ENCODE measurements at places on chromosomes 7 and 10. TPM values are rescaled to one million over a fixed set of nuclear protein-coding genes. Genes with fewer than 3 reads are reported as not detected.

DNA sequence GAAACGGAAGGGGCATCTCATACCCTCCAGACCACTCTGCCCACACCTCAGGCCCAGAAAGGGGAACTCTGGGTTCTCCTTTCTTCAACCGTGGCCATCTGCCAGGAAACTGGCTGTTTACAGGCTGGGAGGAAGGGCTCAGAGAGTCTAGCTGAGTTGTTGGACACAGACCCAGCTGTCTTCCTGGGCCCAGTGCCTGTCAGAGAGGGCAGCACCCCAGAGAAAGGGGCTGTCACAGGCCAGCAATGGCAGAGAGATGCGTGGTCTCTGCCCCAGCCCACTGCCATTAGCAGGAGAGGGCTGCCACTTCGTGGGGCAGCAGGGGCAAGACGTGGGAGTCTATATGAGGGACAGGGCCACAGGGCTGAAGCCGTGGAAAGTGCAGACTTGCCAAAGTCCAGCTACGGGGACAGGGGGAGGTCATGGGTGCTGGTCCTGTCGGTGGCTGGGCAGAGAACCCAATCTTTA lies 11.0 kb downstream of the GRID1 start:
- H3K36me3 ChIP-seq: no peaks in the 10 kb centered on the region
- H3K27me3 ChIP-seq: no peaks in the 10 kb centered on the region
- DNase-seq: no peak

DNA sequence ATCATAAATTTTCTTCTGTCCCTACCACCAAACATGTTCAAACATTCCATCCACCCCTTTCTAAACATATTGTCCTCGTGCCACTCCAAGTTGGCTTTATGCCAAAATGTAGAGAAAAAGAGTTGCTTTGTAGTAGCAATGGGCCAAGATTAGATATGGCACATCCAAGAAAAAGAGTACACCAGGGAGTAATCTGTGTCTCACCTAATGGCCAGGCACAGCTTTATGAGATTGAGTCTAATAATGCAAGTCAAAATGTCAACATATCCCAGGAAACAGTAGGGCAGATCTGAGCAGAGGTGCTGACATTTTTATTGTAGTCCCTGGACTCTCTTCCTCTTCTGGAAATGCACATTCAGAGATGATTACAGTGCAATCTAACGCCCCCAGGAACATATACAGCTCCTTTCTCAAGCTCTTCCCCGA lies 5.7 kb upstream of the OR6V1 start:
- no peak for DNase-seq
- H3K36me3 ChIP-seq: no peaks in the 10 kb centered on the region

DNA sequence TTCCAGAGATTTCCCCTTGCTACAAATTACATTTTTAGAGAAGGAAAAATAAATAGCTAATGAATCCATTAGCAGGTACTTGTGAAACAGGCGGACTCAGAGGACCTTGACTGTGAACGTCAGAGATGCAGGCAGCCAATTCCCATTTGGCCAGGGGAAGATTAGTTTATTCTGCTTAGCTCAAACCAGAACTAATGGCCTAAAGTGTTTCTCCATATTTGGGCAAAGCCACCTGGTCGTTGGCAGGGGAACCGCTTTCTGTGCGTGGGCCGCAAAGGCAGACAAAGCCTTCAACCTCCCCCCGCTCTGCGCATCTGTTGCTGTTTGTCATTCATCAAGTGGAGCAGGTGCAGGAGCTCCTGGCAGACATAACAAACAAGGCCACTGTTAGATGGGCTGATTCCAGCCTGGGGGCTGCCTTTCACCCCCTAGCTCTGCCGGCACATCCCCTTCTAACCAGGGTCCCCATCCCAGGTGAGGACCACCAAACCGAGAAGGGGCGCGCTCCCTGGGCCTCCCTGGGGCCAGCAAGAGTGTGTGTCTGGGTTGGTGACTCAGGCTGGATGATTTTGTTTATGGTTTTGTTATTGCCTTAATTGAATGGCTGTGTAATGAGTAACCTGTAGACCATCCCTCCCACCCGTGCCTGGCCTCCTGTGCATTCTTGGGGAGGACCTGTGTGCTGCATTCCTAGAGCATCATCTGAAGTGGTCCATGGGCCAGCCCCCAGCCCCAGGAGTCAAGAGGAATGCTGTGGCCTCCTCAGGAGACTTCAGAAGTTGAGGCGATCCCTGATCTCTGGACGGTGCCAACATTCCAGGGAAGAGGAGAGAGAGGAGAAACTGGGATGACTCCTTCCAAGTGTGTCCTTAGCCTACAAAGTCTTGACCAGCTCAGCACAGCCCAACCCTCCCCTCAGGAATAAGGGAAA lies 14.5 kb upstream of the CPA1 start:
- H3K36me3 ChIP-seq: no peaks in the 10 kb centered on the region
- no peak for DNase-seq
- no peak overlapping the region for H3K4me3 ChIP-seq
- H3K27me3 ChIP-seq: no peaks in the 10 kb centered on the region
- no peak overlapping the region for H3K27ac ChIP-seq

GRCh38 chr10:130480491-130480890 lies 344.3 kb downstream of the GLRX3 start:
- no peaks in the 10 kb centered on the region for H3K36me3 ChIP-seq
- H3K4me1 ChIP-seq: no peaks in the 10 kb centered on the region
- H3K27me3 ChIP-seq: no peaks in the 10 kb centered on the region
- no peak for DNase-seq

GRCh38 chr10:55287346-55287745 lies 486.3 kb upstream of the PCDH15 start:
- H3K27me3 ChIP-seq: no peaks in the 10 kb centered on the region
- no peak for DNase-seq
- no peak overlapping the region for H3K27ac ChIP-seq
- H3K36me3 ChIP-seq: no peaks in the 10 kb centered on the region

DNA sequence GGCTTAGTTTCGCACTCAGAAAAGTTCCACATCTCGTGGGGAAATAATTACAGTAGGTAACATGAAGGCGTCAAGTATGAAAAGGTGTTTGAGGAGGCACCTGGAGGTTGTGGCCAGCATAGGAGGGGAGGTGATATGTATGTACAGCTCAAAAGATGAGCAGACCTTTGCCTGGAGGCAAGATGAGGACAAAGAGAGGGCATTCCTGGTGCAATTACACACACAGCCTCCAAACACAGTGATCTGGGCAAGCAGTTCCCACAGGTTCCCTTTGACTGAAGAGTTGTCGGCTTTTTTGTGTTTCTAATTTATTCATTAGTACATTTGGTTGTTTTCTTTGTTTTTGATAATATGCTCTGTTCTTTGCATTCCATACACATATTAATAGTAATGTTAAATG lies 46.9 kb downstream of the CDK14 start:
- H3K36me3 ChIP-seq: no peaks in the 10 kb centered on the region
- H3K4me3 ChIP-seq: no peak overlapping the region
- no peaks in the 10 kb centered on the region for H3K27me3 ChIP-seq
- no peak for DNase-seq

- DNase-seq: no peak
- H3K36me3 ChIP-seq: no peaks in the 10 kb centered on the region
- no peak overlapping the region for H3K4me3 ChIP-seq
- no peaks in the 10 kb centered on the region for H3K27me3 ChIP-seq
These were observed 131.3 kb downstream of the CDK14 start for GRCh38 chr7:90727412-90727811.

- no peak overlapping the region for H3K27ac ChIP-seq
- H3K36me3 ChIP-seq: no peaks in the 10 kb centered on the region
- no peaks in the 10 kb centered on the region for H3K27me3 ChIP-seq
- DNase-seq: no peak
- H3K4me1 ChIP-seq: no peaks in the 10 kb centered on the region
These were observed 61.6 kb upstream of the KCNMA1 start for GRCh38 chr10:77699080-77699645.

GRCh38 chr7:28065721-28066285 lies 114.8 kb downstream of the JAZF1 start:
- H3K36me3 ChIP-seq: no peaks in the 10 kb centered on the region
- H3K27ac ChIP-seq: no peak overlapping the region
- no peak overlapping the region for H3K4me3 ChIP-seq
- no peaks in the 10 kb centered on the region for H3K27me3 ChIP-seq

GRCh38 chr7:135102372-135102771 lies 45.5 kb upstream of the TMEM140 start:
- no peaks in the 10 kb centered on the region for H3K4me1 ChIP-seq
- no peak overlapping the region for H3K4me3 ChIP-seq
- no peaks in the 10 kb centered on the region for H3K27me3 ChIP-seq
- no peak for DNase-seq
- no peak overlapping the region for H3K27ac ChIP-seq

DNA sequence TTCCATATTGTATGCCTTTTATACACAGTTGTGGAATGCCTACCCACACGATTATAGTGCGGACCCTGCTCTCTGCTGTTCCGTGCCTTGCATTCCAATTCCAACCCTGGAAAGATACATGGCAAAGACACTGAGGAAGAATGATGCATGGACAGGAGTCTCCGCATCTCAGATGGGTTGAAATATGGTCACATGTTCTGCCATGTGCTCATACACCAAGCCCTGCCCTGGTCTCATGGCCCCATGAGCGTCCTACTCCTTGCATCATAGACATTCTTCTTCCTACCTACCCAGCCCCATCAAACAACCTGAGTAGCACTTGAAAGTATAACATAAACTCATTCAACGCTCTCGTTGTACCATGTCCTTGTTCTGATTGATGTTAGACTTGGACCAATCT lies 6.3 kb downstream of the SLC39A12 start:
- DNase-seq: no peak
- no peaks in the 10 kb centered on the region for H3K4me1 ChIP-seq

DNA sequence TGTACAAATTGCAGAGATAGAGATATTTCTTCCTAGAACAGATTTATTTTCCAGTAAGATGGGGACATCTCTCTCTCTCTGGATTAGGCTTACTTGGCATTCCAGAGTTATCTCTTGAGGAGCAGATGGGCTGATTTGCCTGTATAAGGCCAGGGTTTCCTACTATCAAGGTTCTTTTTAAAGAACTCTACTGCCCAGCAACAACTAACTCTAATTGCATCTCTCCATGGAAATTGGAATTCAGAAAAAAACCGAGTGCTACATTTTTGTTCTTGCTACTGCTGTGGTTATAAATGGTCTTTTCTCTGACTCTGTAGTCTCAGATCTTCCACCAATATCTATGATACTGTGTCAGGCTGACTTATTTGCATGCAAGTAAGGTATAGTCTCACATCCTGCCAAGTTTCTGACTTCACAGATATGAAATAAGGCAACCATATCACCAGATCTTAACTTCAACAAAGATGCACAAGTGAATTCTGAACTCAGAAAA lies 161.1 kb downstream of the CRPPA start:
- no peaks in the 10 kb centered on the region for H3K36me3 ChIP-seq
- no peak overlapping the region for H3K27ac ChIP-seq
- no peaks in the 10 kb centered on the region for H3K4me1 ChIP-seq
- no peaks in the 10 kb centered on the region for H3K27me3 ChIP-seq
- DNase-seq: no peak
- no peak overlapping the region for H3K4me3 ChIP-seq

DNA sequence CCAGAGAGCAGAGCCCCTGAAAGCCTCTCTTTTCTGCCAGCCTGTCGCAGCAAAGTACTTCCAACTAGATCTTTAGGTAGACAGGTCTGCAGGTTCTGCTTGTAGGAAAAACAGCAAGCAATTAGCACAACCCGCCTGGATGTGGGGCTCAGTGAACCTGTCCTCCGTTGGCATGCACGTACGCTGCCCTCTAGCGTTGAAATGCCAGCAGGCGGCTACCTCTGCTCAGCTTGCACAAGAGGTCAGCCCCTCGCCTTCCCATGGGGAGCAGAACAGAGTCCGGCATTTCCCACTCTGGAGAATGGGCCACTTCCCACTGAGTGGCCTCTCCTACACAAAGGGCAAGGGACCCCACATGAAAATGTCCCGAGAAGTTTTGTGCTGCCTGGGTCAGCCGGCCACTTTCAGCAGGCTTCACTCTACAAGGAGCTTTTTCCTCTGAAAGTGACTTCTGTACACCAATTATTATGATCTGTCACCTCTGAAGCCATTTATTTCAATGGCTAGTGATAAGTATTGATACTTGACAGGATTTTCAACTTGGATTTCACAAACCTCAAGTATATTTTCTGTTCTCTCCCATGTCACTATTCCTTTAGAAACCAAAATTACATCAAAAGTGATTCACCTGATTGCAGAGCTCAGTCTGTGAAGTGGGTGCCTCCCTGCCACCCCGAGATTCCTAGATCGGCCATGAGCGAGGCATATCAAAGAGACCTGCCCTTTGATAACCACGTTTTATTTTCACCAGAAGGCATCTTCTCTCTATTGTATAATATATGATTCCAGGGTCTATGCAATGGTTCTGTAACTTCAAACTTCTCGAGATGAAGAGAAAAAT lies 56.7 kb downstream of the JCAD start:
- H3K4me3 ChIP-seq: no peak overlapping the region
- peak; percentile 87 for DNase-seq
- H3K27me3 ChIP-seq: no peaks in the 10 kb centered on the region
- H3K36me3 ChIP-seq: no peaks in the 10 kb centered on the region

GRCh38 chr7:137325927-137326326 lies 17.6 kb downstream of the PTN start:
- no peak overlapping the region for H3K27ac ChIP-seq
- H3K36me3 ChIP-seq: no peaks in the 10 kb centered on the region
- no peak overlapping the region for H3K4me3 ChIP-seq
- H3K27me3 ChIP-seq: no peaks in the 10 kb centered on the region
- DNase-seq: no peak

DNA sequence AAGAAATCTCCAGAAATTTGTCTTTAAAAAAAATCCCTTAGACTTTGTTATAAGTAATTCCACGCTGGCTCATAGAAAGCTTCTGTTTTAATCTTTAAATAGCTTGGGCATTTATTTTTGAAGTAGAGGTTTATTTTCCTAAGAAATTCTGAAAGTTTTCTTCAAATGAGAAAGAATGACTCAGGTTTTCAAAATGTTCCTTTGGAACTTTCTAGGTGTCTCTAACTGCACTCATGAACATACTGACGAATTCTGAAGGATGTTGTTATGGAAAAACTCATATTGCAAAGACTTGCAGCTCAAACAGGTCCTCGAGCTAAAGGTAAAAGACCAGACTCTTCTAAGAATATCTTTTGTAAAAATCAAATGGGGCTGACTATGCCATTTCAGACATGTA lies 10.7 kb downstream of the DGKI start:
- H3K4me1 ChIP-seq: no peaks in the 10 kb centered on the region
- H3K4me3 ChIP-seq: no peak overlapping the region

GRCh38 chr10:121595351-121595805 lies 2.9 kb downstream of the FGFR2 start:
- peaks cover 22% of the 10 kb centered on the region for H3K4me1 ChIP-seq
- peak overlapping the region; percentile 28 for H3K27ac ChIP-seq
- no peaks in the 10 kb centered on the region for H3K27me3 ChIP-seq
- DNase-seq: no peak

Gene AGAP9
- 1.0 TPM for total RNA-seq

Gene ZNF117
- total RNA-seq: 2.0 TPM

Gene MORN4
- 15.6 TPM for total RNA-seq

Gene MICALL2
- total RNA-seq: 9.4 TPM

Gene PTPN20
- total RNA-seq: 7.5 TPM

Gene PHYH
- total RNA-seq: 89.1 TPM

Gene RARRES2
- total RNA-seq: 197 TPM

Gene PCLO
- 2.9 TPM for total RNA-seq

Gene BMPER
- 3.0 TPM for total RNA-seq

Gene FGL2
- total RNA-seq: 13.3 TPM

Gene SCART1
- total RNA-seq: 0.24 TPM

Data from right atrium auricular region (tissue), 2 donors.